ENCODE measurements at places on chromosomes 12 and 14.

- no peak for DNase-seq
Measured at GRCh38 chr12:132237772-132238487, 91.5 kb downstream of the GALNT9 start.

- no peak for DNase-seq
Measured at GRCh38 chr12:94534774-94535509, 75.3 kb upstream of the CEP83 start.

DNA sequence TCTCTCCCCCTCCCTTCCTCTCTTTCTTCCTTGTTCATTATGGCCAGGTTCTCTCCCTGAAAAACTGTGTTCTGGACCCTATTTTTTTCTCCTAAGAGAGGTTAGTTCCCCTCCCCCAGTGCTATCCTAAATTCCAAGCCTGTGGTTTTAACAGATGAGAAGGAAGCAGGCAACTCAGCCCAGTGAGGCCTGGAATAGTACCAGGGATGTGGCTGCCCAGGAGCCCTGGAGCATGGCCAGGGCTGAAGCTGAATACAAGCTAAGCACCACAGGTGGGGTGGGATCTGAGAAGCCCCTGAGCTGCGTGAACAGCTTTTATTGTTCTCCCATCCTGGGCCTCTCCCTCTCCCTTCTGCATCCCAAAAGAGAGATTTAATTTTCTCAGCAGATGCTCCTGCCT, 1581.3 kb upstream of the TMEM132C start:
- no peak for DNase-seq

- no peak for DNase-seq
Measured at GRCh38 chr12:130116791-130117190, 45.5 kb upstream of the FZD10 start.

DNA sequence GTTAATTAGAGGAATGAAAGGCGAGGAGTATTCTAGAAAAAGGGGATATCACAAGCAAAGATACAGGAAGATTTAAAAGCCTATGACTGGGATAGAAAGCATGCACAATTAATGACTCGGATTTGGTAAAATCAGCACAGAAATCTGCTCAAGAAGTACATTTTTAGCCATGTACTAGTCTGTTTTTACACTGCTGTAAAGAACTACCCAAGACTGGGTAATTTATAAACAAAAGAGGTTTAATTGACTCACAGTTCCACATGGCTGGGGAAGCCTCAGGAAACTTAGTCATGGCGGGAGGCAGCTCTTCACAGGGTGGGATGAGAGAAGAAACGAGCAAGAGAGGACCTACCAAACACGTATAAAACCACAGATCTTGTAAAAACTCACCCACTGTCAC, 716.3 kb upstream of the MDGA2 start:
- DNase-seq = no peak

- DNase-seq = no peak
Measured at GRCh38 chr12:120169946-120170345, 24.6 kb downstream of the GCN1 start.

DNA sequence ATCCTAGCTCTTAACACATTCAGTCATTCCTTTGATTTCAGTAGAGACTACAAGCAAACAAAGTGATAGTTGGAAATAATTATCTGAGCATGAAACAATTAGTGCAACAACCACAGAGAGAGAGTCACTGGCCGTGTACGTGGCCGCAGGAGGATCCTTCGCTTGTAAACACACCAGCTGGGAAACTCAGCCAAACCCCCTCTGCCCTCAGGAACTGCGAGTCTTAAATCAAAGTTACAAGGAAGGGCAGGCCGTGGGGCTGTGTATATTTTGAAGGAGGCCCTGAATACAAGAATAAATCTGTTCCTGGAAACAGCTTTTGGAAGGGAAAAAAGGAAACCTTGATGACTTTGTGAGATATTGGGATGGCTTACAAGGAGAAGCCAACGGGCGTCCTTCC, 164.5 kb downstream of the ANO2 start:
- no peak for DNase-seq

DNA sequence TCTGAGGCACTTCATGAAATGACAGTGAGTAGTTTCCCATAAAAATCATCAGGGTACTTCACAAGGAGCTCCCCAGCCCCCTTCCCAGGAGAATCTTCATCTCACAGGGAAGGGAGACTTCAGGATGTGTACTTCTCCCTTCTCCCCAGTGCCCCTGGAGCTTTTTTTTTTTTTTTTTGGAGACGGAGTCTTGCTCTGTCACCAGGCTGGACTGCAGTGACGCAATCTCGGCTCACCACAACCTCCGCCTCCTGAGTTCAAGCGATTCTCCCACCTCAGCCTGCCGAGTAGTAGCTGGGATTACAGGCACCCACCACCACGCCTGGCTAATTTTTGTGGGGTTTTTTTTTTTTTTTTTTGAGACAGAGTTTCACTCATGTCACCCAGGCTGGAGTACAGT, 10.4 kb downstream of the ITPK1 start:
- DNase-seq = no peak

DNA sequence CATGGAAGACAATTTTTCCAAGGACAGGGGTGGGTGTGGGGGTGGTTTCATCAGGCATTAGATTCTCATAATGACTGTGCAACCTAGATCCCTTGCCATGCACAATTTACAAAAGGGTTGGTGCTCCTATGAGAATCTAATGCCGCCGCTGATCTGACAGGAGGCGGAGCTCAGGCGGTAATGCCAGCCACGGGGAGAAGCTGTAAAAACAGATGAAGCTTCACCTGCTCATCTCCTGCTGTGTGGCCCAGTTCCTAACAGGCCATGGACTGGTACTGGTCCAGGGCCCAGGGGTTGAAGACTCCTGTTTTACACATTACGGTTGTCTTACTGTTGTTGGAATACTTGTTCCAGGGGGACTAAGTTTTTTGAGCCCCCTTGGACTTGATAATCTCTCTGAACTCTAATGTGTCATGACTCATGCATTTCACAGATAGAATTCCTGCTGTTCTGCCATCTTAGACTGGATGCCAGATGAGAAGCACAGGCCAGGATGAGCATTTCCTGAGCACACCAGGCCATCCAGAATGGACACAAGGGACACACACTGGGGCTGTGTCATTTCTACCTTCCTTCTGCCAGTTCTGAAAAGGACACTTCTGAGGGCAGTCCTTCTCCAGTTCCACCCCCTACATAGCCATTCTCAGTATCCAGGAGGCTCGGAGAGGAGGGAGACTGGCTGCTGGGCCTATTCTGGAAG, 5.8 kb downstream of the PLEKHD1 start:
- DNase-seq = no peak

All from activated CD4-positive, alpha-beta T cell treated with anti-CD3 and anti-CD28 coated beads, Interleukin-2, Interleukin-4, amounts not matched to agents 100 ng/mL and 50 ng/mL, durations not matched to agents 16 hours and 8 hours (primary cell).